Hippocampal formation (tissue), 2 donors: ENCODE measurements at places on chromosomes 6 and 20.
A peak's percentile ranks its signal among the peaks of the same experiment; 100 is the strongest.

DNA sequence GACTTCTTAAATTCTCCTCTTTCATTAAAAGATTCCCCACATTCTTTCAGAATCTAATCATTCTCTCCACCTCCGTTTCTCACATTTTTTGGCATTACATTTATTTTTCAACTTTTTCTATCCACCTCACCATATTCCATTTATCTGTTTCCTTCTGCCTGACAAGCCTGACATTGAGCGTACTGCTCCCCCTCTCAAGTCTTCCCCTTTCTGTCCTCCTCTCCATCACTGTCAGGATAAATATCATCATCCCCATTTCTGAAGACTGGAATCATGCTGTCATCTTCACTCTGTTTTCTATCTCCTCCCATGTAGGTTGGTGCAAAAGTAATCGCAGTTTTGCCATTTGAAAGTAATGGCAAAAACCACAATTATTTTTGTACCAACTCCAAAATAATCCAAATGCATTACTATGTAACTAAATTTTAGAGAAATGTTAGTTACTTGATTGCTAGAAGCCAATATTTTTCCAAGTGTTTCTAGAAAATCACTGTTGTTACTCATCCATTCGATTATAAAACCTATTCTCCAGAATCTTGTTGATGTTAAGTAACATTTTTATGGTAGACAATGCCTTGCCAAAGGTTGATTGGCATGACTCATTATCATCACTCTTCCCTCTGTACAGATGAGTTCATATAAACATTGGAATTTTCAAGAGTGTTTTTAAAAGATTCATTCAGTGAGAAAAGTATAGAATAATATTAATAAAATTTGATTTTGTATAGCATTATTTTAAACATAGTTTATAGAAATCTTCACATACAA lies 292.3 kb upstream of the RNF217 start:
- no peak for DNase-seq

- DNase-seq: peak; percentile 22
These were observed 9.5 kb upstream of the PARD6B start for GRCh38 chr20:50721881-50722281.

DNA sequence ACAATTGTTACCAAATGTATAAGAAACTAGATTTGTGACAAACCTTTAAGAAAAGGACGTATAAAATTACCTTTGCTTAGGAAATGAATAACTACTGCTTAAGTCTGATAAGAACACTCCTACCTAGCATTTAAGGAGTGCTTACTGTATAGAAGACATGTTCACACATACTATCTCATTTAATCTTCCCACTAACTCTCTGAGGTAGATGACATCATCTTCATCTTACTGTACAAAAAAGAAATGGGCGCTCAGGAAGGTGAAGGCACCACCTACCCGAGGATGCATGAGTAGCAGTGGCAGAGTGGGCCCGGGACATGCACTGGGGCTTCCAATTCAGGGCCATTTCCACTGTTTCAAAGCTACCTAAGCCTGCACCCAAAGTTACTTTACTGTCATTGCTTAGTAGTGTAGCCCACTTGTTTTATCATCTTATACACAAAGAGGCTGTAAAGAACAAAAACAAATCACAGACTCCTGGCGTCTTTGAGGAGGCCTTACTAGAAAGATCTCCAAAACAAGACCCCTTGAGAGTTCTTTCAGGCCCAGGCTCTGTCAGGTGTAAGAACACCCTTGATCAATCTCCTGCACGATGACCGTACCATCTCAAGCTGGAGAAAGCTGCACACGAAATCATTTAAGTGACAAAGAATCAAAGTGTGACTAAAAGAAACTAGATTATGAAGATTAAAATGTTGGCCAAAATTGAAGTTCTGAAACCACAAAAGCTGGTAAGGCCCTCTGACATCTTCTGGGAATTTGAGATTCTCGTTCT lies 128.0 kb downstream of the INSM1 start:
- no peak for DNase-seq

GRCh38 chr20:56391596-56392131 lies 351 bp downstream of the AURKA start:
- DNase-seq: no peak

GRCh38 chr6:7424967-7425807 lies 35.6 kb downstream of the RIOK1 start:
- no peak for DNase-seq

DNA sequence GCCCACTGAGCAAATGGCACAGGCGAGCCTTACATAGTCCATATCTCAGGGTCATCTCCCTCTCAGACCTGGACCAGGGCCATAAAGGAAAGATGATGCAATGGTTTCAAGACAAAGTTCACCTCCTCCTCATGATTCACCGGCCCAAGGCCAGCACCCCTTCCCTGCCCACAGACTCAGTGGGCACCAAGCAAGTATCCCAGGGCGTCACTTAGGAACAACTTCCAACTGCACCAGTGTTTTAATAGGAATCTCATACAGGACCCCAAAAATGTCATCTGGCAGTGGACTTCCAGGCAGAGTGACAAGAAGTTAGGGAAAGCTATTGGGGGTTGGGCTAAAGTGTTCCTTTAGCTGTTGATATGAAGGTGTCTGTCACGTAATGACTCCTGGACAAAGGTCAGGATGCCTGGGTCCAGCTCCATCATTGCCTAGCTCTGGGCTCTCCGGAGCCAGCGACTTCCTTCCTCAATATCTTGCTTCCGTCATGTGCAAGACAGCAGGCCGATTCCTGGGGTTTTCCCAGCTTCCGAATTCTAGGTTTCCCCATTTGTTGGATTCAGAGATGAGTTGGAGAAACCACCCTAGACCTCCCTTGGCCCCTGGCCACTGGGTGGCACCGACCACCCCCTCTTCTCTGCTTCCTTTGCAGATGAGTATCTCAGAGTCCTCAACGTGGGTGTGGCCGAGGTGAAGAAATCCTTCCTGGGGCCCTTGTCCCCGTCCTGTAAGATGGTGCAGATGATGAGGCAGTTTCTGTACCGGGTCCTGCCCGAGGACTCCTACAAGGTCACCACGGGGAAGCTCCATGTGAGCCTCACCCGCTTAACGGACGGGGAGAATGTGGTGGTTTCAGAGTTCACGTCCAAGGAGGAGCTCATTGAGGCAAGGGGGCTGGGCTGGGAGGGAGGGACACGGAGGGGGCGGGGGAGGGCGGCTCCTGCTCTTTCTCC lies 21.1 kb downstream of the PNPLA1 start:
- DNase-seq: no peak

GRCh38 chr20:44485078-44485829 lies 9.6 kb downstream of the TTPAL start:
- no peak for DNase-seq

- DNase-seq: no peak
These were observed 168.2 kb downstream of the SAMD5 start for GRCh38 chr6:147676495-147677199.

DNA sequence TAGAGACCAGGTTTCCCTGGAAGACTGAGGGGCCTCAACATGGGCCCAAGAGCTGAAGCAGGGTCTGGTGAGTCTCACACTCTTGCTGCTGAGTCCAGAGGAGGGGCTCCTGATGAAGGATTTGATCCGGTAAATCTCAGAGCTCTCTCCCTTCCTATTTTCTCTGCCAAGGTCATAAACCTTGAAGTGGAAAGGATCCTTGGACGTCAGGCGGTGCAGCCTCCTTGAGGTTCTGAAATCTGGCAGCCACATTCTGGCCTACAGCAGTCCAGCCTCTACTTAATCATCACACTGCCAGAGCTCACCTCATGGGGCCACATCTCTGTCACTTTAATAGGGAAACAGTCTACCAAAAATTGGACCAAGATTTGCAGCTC lies 24.0 kb downstream of the ACSS1 start:
- no peak for DNase-seq
